Aorta (tissue), 5 donors: ENCODE measurements at places on chromosomes 6 and 20.

DNA sequence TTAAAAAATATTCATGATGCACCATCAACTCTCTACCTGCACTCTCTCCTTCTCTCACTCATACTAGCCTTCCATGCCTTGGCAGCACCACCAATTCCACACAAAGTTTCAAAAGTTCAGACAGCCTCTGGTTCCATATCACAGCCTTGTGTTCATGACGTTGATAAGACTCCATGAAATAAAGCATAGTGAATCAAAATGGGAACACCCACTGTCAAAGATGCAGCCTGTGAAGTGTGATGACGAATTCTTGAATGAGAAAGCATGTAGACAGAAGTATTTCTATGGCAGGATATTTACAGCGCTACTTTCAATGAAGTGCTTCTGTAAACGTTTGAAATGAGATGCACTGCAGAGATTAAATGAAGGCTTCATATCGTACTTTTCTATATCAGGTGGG is 77.3 kb upstream of the FERMT1 start:
- DNase-seq: no peak

DNA sequence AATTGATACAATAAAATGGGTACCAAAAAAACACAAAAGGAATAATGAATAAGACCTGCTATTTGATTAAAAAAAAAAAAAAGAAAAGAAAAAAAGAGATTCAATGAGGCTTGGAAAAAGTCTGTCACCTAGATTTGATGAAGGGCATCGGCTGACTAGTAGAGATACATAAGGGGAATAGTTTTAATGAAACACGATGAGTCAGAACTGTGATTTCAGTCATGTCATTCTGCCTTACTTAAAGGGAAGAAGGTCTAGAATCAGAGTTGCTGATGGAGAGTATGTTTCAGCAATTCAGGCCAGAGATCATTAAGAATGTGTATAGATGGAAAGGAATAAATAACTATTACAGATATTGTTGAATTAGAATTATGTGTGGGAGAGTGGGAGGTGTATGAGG is 565.9 kb upstream of the RNF217 start:
- no peak for DNase-seq

DNA sequence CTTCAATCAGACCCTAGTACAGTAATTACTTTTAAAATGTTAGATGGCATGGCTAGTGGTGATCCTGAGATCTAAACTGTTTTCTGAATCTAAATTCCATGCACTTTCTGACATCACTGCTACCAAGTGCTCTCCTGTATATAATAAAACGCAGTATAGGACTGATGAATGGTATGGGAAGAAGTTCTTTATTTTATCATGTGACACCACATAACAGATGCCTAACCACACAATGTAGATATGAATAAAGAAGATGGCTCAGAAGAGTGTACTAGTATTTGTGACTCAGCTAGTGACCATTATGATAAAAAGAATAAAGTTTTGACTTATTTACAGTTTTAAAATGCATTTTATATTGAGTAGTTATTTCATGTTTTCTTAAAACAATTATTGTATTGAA is 8.5 kb downstream of the NDUFAF4 start:
- no peak for DNase-seq

- no peak for DNase-seq
Measured at GRCh38 chr20:56395166-56395565, 2.7 kb downstream of the CSTF1 start.

DNA sequence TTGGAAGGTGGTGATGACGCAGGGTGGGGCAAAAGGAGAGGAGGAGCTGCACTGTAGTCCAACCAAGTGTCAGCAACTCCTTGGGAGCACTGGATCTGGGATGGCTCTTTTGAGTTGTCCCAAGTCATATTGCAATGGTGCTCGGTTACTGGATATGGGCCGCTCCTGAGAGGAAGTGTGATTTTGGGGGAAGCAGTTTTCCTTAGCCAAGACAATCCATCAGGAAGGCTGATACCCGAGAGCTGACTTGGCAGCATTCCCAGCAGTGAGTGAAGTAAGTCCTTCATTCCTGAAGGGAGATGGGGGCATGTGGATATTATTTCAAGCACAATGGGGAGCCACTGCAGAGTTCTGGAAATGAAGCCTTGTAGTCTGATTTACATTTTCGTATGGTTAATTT is 354.1 kb downstream of the RFPL4B start:
- no peak for DNase-seq

GRCh38 chr6:58073263-58073662 is 755.8 kb downstream of the PRIM2 start:
- DNase-seq: no peak

DNA sequence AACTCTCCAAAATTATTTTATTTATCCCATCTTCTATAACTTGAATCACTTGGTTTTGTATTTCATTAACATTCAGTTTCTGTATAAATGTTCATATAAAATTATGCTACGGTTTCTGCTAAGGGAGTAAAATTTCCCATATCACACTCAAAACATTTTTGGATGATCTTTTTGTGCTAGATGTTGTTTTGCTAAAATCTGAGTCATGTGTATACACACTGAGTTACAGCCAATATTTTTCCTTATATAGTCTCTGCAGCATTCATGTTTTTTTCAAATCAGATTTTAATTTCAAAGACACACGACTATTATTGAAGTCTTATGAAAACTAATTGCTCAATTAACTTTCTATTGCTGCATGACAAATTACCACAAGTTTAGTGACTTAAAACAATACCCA is 54.3 kb upstream of the SLC2A12 start:
- no peak for DNase-seq

GRCh38 chr6:111812060-111813038 is 60.9 kb downstream of the FYN start:
- DNase-seq: no peak

GRCh38 chr6:159933077-159933476 is 35.8 kb upstream of the IGF2R start:
- DNase-seq: no peak

DNA sequence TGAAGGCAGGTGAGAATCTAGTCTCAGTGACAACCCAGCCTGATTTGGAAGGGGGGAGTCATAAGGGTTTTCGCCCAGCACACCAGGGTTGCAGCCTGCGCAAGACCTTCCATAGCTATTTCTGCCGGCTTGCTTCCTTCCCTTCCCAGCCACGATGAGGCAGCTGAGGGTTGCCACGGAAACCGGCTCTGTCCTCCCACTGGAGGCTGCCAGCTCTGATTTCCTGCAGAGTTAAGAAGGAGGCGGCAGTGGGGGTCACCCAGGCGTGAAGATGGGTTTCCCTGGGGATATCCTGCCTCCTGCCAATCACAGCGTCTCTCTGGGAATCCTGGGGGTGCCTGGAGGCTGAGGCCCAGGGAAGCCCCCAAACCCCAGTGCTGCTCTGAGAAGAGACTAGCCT is 23.1 kb upstream of the KCNB1 start:
- DNase-seq: peak; percentile 74

- no peak for DNase-seq
Measured at GRCh38 chr6:3317741-3318211, 59.0 kb downstream of the PSMG4 start.

DNA sequence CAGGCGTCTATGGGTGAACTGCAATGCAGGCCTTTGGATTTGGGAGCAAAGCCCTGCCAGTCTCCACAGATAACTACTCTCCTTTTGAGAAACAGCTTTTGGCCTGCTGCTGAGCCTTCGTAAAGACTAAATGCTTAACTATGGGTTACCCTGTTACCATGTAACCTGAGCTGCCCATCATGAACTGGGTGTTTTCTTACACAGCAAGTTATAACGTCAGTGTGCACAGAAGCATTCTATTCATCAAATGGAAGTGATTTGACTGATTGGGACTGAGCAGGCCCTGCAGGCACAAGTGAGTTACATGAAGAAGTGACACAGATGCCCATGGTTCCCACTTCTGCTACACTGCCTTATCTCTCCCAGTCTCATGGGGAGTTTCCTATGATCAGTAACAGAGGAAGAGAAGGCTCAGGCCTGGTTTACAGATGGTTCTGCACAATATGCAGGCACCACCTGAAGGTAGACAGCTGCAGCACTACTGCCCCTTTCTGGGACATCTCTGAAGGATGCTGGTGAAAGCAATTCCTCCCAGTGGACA is 319.1 kb downstream of the CD83 start:
- DNase-seq: no peak

GRCh38 chr6:33316603-33317418 is 733 bp downstream of the ZBTB22 start:
- no peak for DNase-seq

DNA sequence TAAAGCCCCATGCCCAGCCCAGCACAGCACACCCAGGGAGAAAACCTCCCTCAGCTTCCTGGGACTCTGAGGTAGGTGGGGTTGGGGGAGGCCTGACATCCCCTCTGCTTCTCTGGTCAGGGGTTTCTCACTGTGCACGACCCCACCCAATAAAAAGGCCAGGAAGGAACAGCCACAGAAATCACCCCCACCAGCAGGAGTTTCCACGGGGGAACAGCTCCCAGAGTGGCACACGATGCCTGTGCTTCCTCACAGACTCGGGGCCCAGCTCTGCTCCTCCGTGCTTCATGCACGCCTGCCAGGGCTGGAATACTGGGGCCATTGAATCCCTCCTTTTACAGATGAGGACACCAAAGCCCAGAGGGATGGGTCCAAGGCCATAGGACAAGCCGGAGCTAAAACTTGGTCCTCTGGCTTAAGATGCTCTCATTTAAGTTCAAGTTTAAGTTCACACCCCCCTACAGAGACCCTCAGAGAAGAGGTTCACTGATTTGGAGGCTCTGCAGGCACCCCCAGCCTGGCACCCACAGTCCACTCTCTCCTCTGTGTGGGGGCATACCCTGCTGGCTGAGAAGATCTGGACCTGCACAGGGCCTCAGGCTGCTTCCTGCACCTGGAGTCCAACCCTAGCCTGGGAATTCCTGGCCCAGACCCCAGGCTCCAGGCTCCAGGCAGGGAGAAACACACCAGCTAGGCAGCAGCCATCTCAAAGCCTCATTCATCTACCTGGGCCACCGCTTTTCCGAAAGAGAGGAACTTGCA is 14.3 kb downstream of the ACSS1 start:
- DNase-seq: peak; percentile 63

DNA sequence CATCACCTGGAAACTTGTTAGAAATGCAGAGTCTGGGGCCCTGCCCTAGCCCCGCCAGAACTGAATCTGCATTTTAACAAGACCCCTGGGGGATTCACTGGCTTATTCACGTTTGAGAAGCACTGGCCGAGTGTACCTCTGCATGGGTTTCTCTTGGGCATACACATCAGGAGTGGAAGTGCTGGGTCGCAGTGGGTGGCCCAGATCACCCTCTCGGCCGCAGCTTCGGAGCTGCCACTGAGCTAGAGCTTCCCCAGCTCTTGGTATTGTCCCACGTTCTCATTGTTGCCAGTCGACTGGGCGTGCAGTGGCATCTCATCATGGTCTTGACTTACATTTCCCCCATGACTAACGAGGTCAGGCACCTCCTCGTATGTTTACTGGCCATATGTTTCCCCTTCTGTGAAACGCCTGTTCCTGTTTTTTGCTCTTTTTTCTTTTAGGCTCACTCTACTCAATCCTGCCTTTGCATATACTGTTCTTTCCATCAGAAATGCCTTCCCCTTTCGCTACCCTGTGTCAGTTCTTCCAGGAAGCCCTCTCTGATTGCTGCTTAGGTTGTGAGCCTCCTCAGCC is 3.0 kb upstream of the DLGAP4 start:
- DNase-seq: no peak

DNA sequence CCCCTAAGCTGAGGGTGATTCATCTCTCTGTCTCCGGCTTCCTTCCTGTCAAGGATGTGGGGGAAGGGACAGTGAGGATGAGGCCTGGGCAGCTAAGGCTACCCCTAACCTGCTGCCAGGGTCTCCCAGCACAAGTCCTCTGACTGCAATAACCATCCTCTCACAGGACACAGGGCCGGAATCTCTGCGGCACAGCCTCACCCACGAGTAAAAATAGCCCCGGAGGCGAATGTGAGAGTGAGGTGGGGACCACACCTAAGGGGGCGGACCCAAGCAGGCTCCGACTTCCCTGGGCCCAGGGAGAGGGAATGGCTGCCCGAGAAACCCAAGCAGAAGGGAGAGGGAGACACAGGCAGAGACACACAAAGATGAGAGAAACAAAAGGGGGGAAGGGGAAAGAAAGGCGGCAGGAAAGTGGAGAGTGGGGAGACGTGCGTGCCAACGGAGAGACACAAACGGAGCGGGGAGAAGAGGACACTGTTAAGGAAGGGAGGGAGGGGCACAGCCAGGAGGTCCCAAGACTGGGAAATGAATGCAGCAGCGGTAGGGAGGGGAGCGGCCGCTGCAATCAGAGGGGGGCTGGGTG is 1.4 kb downstream of the CLIC1 start:
- DNase-seq: peak; percentile 70
